ENCODE measurements at places on chromosomes 3 and 15.

DNA sequence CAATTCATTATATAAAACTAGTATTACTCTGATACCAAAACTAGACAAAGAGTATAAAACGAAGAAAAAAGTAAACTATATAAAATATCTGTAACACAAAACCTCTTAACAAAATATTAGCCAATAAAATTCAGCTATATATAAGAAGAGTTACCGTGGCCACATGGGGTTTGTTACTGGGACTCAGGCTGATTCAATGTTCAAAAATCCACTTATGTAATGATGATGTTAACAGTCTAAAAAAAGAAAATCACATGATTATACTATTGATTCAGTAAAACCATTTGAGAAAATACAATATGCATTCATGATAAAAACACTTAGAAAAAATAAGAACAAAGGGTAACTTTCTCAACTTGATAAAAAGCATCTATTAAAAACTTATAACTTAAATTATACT is 18.3 kb downstream of the P2RY1 start:
- DNase-seq: no peak

GRCh38 chr15:101604124-101604874 is 47.9 kb downstream of the TM2D3 start:
- no peak for DNase-seq

- no peak for DNase-seq
Measured at GRCh38 chr3:180284331-180285110, 247.8 kb upstream of the PEX5L start.

DNA sequence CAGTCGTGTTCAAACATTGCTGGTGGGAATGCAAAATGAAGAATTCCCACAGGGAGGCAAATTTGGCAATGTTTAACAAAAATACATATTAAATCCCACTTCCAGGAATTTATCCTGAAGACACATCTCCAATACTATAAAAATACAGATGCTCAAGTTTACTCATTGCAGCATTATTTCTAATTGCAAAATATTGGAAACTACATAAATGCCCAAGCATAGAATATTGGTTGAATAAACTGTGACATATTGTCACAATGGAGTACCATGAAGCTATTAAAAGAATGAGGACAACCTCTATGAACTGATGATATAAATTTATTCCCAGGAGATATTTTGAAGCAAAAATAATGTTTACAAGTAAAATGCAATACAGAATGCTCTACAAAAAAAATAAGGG is 49.7 kb upstream of the UBE2E2 start:
- no peak for DNase-seq

DNA sequence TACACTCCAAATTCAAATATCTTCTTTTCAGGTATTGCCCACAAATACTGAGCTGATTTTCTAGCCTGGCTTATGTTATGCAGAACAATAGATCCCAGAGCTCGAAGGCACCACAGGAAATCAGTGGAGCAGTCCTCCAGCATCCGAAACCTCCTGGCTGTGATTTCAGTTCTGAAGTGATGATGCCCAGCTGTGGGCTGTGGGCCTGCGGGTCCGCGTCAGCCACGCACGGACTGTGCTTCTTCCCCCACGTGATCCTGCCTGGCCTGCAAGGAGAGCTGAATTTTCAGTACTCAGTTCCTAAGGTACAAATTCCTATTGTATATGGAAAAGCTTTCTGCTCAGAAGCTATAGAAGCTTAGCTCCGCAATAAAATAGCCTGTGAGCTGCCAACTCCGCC is 96.2 kb downstream of the OCA2 start:
- DNase-seq: no peak

DNA sequence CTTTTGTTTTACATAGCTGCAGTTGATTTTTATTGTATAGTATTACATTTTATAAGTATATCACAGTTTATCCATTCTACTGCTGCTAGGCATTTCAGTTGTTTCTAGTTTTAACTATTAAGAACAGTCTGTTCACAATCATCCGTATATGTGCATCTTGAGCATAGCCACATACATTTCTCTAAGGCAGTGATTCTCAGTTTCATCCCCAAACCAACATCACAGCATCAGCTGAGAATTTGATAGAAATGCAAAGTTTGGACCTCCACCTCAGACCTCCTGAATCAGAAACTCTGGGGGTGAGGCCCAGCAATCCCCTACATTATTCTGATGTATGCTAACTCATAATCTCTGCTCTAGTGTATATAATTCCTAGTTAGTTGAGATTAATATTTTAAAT is 120.8 kb downstream of the VPS8 start:
- no peak for DNase-seq

DNA sequence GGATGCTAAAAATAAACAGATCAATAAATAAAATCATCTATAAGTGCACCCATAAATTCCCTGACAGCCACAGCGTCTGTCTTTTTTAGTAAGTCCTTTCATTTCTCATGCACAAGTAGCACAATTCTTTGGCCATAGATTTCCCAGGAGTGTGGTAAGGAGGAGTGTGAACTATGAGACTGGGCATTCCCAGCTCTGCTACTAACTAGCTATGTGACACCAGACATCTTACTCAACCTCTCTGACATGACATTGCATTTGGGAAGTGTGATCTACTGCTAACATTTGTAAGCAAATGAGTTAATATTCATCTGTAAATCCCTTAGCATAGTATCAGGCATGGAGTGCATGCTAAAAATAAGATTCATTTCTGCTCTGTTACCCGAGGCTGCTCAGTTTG is 301.7 kb downstream of the NTRK3 start:
- DNase-seq: no peak

DNA sequence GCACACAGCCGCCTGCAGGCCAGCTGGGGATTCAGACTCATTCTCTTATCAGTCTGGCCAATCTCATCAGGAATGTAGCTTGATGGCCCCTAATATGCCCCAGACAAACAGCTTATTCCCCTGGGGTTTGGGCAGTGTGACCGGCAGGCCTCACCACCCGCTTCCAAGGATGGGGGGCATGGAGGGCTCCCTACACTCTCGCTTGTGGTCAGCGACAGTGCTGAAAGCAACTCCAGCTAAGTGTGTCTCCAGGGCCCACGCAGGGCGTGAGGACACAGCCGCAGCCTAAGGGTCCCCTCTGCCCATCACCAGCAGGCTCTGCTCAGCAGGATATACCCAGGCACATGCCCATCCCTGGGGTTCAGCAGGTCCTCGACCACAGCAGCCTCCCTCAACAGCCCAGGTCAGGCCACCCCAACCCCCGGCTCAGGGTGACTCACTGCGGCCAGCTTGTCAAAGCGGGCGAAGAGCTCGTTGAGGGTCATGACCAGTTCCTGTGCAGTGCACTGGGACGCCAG is 116.7 kb downstream of the ADCY5 start:
- DNase-seq: no peak

DNA sequence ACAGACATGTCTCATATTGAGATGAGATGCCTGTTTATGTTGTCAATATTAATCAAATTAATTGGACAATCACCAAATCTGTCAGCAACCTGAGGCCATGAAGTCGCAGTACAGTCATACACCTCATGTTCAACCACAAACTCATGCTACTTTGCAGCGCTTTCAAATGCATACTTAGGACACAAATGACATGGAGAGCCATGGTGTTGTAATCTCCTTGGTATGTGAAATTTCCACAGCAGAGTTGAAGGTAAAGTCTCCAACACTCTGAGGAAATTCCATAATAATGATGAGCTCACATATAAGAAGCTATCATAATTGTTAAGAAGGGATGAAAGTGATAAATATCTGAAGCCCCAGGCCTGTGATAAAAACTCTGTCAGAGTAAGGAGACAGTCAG is 873.9 kb downstream of the MCTP2 start:
- no peak for DNase-seq

DNA sequence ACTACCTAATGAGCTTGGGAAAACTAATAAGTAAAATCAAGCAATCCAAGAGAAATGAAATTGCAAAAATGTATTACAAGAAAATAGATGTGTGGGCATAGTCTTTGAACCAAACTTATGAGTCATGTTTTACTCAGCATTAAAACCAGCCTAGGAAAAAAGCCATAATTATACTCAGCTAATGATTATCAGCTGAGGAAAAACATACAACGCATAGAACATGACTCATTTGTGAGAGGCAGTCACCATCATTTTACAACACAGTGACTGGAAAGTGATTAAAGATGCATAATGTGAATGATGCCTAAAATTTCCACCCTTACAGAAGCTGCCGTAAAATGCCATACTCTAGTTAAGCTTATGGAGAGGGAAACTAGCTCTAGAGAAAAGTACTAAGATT is 238.0 kb upstream of the EOMES start:
- DNase-seq: no peak

DNA sequence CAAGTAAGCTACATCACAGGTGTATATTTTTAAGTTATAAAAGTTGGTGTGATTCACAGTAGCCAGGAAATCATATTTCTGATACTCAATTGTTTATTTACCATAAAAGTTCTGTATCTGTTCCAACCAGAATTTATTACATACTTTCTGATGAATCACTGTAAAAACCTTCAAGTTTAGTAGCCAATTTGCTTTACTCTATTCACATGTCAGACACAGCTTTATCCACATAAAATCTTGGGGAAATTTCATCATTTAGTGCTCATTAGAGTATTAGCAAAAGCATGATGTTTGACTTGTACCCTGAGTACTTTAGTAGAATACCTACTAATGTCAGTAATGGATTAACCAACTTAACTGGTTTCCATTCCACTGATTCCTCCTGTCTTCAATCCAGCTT is 249.8 kb downstream of the POLQ start:
- no peak for DNase-seq

DNA sequence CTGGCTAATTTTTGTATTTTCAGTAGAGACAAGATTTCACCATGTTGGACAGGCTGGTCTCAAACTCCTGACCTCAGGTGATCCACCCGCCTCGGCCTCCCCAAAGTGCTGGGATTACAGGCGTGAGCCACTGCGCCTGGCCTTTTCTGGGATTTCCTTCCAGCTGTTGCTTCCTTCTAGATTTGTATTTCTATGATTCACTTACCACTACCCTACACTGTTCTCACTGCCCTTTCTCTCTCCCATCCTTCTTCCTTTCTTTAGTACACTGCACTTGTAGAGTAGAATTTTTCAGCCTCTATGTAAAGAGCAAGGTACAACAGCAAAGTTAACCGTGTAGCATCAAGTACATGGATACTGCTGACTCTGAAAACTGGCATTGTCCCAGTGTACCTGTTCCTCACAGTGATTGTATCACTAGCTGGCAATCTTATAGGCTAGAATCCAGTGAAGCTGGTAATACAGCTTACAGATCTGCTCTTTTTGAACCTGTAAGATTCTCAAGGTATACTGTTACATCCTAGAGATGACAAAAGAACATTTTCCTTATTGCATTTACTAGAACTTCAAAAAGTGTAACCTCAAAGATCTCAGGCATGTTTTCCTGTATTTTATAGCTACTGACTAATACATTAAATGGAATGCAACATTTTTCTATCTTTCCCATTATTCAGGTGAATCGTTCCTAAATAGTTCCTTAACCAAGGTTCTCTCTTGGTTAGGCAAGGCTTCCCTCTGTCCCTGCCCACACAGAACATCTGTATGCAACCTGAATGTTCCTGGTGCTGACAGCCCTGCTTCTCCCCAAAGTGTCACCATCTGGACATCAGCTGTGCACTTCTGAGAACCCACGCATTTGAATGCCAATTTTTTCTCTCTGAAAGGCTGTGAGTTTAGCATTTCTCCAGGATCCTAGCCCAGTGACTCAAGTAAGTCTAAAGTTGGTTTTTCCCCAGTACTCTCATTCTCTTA is 74.1 kb upstream of the RAP2B start:
- DNase-seq: no peak

DNA sequence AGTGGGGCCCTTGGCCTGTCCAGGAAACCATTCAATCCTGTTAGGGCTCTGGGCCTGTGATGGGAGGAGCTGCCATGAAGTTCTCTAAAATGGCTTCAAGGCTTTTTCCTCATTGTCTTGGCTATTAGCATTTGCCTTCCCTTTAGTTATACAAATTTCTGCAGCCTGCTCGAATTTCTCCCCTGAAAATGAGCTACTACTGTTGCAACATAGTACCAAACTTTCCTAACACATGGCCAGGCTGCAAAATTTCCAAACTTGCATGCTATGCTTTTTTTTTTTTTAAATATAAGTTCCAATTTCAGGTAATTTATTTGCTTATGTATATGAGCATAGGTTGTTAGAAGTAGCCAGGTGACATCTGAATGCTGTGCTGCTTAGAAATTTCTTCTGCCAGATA is 560.8 kb upstream of the TBL1XR1 start:
- DNase-seq: no peak

GRCh38 chr3:184801241-184801785 is 10.7 kb upstream of the VPS8 start:
- DNase-seq: no peak

DNA sequence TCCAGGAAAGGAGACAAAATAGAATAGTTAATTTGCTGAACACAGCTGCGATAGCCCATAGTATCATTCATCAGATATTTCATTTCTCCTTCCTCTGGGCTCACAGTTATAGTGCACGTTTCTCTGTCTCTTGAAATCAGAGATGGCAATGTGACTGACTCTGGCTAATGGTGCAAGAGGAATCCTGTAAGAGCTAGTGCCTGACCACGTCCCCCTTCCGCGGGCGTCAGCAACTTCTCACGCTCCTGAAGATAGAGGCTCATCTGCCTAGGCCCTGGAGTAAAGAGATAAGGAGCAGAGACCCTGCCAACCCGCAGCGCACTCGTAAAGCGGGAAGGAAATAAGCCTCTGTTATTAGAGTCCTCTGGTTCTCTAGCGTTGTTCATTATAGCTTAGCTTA is 391.8 kb downstream of the VPS13C start:
- DNase-seq: no peak

- no peak for DNase-seq
Measured at GRCh38 chr3:134056464-134056891, 26.8 kb upstream of the SLCO2A1 start.

DNA sequence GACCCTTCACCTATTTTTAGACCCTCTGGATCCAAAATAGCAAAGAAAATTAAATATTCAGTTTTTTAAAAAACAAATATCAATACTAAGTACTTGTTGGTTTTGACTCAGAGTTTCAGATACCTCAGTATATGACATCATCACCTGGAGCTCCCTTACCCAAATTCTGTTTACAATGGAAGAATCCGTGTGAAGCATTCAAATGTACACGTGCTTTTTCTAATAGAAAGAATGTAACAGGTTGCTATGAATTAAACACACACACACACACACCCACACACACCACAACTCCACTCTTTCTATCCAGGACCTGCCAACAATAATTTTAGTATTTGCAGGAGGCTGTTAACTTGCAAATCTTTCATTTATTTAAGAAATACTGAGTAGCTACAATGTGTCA is 221.8 kb downstream of the THRB start:
- no peak for DNase-seq

DNA sequence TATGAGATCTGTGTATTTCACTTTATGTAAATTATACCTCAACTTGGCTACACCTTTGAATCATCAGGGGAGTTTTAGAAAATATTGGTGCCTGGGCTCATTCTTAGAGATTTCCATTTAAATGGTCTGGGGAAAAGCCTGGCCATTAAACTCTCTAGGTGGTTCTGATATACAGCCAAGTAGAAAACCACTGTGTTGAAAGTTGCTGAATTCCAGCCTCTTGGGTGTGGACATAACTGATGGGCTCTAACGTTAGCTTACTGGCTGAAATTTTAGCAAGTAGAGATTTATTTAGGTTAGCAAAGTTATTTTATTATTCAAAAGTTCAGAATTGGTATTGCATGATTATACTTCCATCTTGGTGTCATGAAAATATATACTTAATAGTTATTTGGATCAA is 84.1 kb downstream of the ATG7 start:
- DNase-seq: no peak

All from NCI-H1694 (cell line).